ENCODE measurements at places on chromosomes 6 and 20.

DNA sequence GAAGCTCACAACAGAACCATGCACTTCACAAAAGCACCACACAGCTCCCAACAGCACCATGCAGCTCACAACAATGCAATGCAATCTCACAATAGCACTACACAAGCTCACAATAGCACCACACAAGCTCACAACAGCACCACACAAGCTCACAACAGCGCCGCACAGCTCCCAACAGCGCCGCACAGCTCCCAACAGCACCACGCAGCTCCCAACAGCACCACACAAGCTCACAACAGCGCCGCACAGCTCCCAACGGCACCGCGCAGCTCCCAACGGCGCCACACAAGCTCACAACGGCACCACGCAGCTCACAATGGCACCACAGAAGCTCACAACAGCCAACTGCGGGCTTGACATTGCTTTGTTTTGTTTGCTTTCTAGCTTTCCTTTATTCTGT is 198.1 kb downstream of the DLL1 start:
- DNase-seq = no peak

GRCh38 chr6:4371207-4371921 is 236.0 kb upstream of the ECI2 start:
- DNase-seq = no peak

- DNase-seq = no peak
These were observed 653.7 kb downstream of the TFAP2A start for GRCh38 chr6:9761220-9761619.

DNA sequence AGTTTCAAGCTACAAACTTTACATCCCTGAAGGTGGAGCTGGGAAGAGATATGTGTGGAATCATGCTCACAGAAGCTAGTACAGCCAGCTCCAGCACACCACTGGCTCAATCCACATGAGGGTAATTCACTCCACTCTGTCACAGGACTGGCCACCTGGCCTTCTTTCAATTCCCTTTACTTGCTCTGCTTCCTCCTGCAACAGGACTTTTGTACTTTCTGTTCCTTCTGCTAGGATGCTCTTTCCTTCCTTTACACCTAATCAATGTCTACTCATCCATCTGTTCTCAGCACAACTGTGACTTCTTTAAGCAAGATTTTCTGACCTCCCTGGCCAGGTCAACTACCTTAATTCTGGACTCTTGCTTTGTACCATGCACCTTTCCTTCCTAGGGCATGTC is 39.4 kb upstream of the MYB start:
- no peak for DNase-seq

GRCh38 chr6:87959083-87959482 is 88.6 kb upstream of the SPACA1 start:
- no peak for DNase-seq

- no peak for DNase-seq
These were observed 1956.6 kb upstream of the DEFB115 start for GRCh38 chr20:29300579-29301551.

DNA sequence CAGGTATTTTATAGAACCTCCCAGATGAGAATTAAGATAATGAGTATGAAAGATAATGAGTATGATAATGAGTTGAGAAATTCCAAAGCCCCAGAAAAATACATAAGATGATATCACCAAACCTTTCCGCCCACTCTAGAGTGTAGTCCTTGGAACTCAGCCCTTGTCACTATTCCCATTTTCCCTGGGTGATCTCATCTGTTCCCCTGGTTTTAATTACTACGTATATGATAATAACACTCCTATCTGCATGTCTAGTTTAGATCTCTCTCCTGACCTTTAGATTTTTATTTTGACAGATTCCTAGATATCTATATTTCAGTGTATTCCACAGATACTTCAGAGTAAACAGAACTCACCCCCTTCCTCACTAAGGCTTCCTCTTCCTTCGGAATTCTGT is 51.0 kb upstream of the ASIP start:
- no peak for DNase-seq

DNA sequence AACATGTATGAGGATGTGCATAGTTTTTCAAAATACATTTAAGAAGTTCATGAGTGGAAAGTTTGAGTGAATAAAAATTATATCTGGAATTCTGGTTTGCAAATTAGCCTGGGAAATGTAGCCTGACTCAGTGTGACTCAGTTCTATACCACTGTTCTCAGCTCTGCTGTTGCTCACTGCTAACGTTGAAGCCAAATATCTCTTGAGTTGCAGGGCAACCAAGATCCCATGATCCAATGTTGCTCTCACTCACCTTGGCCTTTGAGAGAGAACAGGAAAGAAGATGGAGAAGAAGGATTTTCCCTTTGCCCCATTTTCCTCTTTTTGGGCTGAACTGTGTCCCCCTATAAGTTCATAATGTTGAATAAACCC is 28.9 kb downstream of the PSMB9 start:
- no peak for DNase-seq

GRCh38 chr6:106290954-106291353 is 34.6 kb downstream of the ATG5 start:
- no peak for DNase-seq

DNA sequence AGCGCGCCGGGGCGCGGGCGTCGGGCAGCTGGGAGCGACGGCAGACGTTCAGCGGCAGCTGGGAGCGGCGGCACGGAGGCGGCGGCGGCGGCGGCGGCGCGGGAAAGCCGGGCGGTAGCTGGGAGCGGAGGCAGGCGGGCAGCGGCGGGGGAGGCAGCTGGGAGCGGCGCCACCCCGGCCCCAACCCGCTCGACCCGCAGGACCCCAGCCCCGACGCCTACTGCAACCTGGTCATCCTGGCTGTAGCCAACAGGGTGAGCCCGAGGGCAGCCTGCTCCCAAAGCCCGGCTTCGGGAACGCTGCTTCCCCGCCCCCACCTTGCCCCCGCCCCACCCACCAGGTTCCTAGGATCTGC is 8.9 kb downstream of the CCM2L start:
- peak; percentile 76 for DNase-seq

DNA sequence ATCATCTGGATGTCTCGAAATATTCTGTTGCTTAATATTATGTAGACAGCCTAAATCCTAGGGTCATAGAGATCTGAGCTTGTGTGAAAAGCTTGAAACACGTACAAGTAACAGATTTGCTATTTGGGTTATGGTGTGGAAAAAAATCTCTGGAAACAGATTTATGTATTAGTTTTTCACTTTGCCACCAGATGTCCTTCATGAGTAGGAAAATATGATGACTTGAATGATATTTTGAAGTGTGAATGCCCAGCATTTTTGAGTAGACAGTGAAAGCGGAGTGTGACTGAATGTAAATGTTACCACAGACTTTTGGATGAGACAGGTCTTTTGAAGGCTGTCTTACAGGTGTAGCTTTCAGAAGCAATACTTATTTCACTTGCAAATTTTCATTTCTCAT is 4.2 kb upstream of the BMP6 start:
- DNase-seq = no peak

GRCh38 chr6:13441778-13442177 is 45.6 kb downstream of the GFOD1 start:
- DNase-seq = no peak

GRCh38 chr6:139657119-139657518 is 282.7 kb upstream of the CITED2 start:
- no peak for DNase-seq

GRCh38 chr6:154246723-154247118 is 109.9 kb downstream of the IPCEF1 start:
- no peak for DNase-seq

DNA sequence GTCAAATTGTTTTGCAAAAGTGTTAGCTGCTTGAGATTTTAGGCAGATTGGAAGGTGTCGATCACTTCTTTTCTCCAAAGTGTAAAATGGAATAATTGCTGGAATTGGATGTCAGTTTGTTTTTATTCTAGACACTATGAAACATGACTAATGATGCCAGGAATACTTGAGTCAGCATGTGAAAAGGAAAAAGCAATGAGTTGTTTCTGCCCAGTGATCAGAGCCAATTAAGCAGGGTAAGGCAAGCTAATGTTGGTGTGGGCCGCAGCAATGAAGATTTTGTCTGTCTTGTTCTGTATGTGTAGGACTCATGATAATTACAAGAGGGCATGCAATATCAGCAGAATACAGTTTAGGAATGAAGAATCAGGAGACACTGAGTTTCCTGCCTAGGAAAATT is 110.3 kb downstream of the CARMIL1 start:
- no peak for DNase-seq

DNA sequence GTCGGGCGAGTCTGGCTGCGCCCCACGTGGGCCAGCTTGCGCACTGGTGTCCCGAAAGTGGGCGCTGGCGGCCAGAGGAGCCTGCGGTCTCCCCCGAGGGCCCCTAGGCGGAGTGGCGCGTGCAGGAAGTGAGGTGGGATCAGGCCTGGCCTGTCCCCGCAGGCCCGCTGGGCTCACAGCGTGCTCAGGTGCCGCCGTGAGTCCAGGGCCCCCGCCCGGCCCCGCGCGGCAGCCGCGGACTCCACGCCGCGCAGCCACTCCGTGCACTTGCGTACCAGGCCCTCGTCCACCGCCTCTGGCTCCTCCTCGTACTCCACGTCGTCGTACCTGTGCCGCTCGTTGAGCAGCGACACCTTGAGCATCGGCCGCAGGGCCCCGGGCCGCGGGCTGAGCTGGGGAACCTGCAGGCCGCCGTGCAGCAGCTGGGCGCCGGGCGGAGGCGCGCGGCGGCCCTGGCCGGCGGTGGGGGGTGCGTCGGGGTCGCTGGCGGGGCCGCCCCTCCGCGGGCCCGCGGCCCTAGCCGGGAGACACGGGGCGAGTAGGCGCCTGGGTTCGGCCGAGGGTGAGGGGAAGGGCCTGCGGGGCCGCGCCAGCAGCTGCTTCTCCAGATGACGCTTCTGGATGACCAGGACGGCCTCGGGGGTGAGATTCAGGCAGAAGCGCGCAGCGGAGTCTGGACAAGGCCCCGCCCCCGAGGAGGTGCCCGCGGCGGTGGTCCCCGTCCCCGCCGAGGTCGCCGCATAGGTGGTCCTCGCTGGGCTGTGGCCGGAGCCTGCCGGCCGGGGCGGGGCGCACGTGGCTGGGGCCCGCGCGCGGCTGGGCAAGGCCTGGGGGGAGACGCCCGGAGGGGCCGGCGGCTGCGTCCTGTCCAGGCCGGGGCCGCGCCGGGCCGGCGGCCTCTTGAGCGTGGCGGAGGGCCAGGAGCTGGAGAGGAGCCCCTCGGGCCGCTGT is 835 bp downstream of the PRR18 start:
- peak; percentile 50 for DNase-seq

GRCh38 chr20:15616626-15617025 is 956.6 kb downstream of the KIF16B start:
- DNase-seq = no peak

DNA sequence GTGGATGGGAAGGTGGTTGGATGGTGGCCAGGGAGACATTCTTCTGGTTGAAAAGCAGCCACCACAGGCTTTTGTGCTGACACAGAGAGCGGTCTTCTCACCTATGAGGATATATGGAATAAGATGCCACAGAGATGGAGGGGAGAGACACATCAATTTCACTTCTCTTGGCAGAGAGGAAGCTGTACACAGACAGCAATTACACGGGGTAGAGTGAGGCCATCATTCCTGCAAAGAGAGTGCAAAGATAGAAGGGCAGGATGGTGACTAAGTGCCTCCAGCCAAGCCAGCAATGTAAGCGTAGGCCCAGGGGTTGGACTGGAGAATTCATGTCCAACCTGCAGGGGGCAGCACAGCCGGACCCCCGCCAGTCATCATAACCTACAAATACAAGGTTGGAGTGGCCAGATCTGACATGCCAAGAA is 56.4 kb downstream of the NRN1 start:
- no peak for DNase-seq

DNA sequence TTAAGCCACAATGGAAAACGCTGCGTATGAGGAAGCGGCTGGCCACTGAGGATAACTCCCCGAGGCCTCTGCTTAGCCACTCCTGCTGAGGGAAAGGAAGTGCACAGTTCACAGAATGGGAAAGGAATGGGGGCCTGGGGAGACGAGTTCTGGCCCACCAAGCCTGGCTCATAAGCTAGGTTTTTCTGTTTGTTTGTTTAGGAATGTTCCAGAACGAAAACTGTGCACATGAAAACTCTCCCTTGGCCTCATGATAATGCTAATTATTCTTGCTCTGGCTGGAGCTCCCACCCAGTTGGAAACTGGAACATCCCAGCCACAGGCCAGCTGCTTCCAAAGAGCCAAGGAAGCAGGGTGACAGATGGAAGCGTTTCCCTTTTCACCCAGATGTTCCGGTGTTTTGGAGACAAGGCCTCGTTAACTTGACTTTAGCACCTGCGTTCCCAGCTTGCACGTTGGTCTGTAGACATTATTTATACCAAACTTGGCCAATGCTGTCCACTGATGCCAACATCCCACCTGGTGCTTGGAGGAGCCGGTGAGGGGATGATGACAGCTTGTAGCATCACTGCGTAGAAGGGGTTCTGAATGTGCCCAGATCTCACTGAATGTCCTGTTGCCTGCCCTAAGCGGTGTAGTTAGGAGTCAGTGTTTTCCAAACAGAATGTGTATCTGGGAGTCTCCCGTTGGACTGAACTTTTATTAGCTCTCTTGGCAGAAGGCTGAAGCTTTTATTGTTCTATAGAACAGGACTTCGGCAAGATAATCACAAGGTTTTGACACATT is 34.5 kb downstream of the APCDD1L start:
- no peak for DNase-seq

DNA sequence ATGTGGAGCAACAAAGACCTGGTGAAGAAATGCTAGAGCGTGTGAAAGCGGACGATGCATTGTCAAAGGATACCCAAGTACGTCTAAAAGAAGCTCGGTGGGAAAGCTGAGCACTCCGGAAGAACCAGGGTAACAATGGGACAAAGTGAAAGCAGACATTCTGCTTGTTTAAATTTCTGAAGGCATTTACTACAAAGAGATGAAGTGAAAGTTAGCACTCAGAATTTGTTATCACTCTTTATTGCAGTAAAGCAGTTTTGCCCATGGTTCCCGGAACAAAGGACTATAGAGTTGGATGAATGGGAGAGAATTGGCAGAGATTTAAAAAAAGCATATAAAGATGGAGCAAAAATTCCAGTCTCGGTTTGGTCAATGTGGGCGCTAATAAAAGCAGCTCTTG is 12.8 kb upstream of the IRAK1BP1 start:
- DNase-seq = no peak

DNA sequence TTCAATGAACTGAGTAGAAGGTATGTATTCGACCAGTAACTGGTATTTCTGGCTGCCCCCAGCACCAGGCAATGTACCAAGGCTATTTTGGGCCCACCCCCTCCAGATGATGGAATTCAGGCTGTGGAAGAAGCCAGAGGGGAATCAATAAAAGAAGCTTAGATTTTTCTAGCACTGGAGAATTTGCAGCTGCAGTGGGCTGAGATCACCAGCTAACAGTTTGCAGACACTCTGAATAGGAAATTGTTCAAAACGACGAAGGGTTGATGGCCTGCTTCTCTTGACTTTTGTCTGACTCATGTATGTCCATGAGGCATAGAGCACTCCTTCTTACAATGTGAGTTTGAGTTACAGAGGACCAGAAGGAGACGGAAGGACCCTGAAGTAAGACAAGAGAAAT is 32.4 kb upstream of the FBXO9 start:
- no peak for DNase-seq
